ENCODE measurements at places on chromosomes 1 and 21.
A peak's percentile ranks its signal among the peaks of the same experiment; 100 is the strongest.

- DNase-seq = peak; percentile 50
These were observed 74.7 kb downstream of the NTPCR start for GRCh38 chr1:233025157-233025556.

DNA sequence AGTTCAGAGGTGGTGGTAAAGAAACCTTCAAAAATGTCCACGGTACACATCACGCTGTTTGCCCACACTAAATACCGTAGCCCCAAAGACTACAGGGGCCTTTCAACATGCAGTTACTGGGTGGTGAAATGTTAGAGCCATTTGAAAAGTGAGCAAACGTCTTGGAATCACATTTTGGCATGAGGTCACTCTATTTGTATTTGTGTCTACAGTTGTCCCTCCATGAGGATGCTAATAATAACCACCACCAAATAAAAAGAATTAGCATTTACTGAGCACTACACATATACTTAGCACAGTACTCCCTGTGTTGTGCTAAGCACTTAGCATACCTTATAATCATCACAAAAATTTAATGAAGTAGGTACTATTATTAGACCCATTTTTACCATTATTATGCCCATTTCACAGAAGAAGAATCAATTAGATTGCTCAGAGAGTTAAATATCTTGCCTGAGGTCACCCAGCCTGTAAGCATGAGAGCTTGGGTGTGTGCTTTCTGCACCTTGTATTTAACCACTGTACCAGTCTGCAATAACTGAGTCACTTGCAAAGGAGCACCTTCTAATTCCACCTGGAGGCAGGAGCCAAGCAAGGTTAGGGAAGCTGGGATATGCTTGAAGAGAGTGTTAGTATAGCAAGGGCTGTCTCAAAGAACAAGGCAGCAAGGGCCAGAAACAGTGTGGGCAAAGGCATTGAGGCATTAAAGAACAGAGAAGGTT lies 57.4 kb downstream of the DNTTIP2 start:
- no peak for DNase-seq

- DNase-seq = no peak
These were observed 73.9 kb downstream of the SLC66A1 start for GRCh38 chr1:19385869-19386591.

DNA sequence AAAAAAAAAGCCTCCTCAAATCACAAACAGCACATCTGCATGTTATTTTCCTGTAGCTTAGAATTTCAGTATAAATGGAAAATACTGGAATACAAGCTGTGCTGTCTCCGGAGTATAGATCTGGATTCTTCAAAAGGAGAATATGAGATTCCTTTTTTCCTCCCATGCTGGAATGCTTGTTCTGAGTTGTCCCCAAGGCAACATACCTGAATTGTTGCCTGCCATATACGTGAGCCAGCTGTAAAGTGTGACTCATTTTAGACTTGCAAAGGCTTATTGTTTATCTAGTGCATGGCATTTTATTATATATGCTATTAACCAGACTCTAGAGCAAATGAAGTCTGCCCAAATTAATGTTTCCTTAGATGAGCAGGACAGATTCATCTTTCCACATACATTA lies 95.0 kb upstream of the C1orf105 start:
- no peak for DNase-seq

GRCh38 chr1:157704878-157705277 lies 4.3 kb upstream of the FCRL3 start:
- DNase-seq = no peak

DNA sequence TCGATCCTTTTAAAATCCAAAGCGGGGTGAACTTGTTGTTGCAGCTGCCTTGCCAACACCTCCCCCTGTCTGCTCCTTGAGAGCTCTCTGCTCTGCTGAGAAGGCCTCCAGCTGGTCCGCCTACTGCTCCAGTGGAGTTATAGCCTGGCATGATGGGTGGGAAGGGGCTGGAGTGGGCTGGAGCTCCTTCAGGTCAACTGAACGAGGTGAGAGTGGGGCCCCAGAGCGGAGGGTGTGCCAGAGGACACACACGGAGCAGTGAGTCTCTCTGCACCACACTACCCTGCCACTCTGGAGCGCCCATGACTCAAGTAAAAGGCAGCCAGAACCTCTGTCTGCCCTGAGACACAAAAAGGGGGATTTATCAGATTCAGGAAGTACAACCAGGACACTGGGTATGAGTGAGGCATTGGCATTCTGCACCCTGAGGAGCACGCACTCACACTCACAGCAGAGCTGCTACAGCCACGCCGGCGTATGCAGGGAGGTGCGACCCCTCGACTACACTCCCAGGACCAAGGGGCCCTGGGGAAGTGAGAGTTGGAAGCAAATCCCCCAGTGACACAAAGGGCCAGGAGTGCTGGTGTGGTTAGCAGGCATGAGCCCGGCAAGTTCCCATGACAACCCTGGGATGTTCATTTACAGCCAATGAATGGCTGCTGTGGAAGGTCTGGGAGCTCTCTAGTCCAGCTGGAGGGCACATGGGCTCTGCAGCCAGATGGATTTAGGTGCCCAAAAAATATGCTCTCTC lies 28.0 kb upstream of the EVA1B start:
- DNase-seq = no peak

DNA sequence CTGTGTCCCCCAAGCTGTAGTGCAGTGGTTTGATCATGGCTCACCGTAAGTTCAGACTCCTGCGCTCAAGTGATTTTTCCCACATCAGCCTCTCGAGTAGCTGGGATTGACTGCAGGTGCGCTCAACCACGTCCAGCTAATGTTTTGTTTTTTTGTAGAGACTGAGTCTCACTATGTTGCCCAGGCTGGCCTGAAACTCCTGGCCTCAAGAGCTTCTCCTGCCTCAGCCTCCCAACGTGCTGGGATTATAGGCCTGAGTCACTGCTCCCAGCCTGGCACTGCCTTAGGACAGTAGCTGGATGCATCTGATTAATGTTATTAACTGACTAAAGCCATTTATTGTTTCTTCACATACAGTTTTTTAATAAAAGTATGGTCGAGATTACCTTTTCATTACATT lies 40.2 kb downstream of the RNF11 start:
- DNase-seq = no peak

GRCh38 chr1:36532810-36533401 lies 50.2 kb upstream of the CSF3R start:
- no peak for DNase-seq

Measured in H1 (cell line).